Inflammatory macrophage treated with lipopolysaccharide for 1 hour (primary cell): ENCODE measurements at places on chromosomes 12 and 14.

- DNase-seq, result no peak
These were observed 21.5 kb downstream of the SUDS3 start for GRCh38 chr12:118397708-118398440.

- no peak for DNase-seq
These were observed 1.1 kb downstream of the ALDH6A1 start for GRCh38 chr14:74083161-74083560.

DNA sequence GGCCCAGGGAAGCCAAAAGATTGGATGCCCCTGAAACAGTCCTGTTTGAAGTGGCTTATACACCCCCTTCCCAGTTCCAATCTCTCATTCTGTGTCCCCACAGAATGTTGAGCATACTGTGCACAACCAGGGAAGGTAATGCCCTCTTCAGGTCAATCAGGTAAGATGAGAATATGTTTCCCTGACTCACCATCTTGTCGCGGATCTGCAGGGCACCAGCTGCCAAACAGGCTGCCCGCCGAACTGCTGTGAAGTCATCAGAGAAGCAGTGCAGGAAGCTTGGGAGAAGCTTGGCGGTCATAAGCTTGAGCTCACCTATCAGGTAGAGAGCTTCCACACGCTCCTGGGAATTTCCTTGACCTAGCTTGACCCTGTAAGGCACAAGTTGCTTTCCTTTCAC is 9.6 kb downstream of the RIOX1 start:
- no peak for DNase-seq

GRCh38 chr12:4164188-4164558 is 109.4 kb upstream of the CCND2 start:
- DNase-seq, result no peak

GRCh38 chr12:27998658-27999057 is 26.1 kb upstream of the PTHLH start:
- DNase-seq, result no peak

- no peak for DNase-seq
These were observed 151.0 kb upstream of the LMO3 start for GRCh38 chr12:16756833-16757555.

DNA sequence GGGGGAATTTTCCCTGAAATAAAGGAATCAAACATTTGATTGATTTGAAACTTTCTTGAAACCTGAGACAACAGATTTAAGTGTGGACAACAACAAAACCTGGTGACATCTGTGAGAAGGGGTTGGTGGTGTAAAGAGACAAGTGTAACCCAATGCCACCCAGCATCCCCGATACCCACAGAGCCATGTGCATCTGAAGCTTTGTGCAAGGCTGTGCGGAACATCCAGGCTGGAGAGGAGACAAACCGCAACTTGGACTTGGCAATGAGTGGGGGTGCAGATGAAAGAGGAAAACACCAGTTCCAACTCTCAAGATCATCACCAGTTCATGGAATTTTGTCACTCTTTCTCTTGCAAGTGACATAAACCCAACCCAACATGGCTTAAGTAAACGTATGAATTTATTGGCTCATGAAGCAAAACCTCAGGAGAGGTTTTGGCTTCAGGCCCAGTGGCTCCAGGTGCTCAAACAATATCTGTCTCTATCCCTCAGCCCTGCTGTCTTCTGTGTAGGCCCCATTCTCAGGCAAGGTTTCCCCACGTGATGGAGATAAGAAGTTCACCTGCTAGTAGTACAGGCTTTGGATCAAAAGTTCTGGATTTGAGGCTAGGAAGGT is 55.2 kb upstream of the NTF3 start:
- DNase-seq, result no peak

GRCh38 chr12:123546281-123546680 is 12.8 kb upstream of the RILPL1 start:
- no peak for DNase-seq

DNA sequence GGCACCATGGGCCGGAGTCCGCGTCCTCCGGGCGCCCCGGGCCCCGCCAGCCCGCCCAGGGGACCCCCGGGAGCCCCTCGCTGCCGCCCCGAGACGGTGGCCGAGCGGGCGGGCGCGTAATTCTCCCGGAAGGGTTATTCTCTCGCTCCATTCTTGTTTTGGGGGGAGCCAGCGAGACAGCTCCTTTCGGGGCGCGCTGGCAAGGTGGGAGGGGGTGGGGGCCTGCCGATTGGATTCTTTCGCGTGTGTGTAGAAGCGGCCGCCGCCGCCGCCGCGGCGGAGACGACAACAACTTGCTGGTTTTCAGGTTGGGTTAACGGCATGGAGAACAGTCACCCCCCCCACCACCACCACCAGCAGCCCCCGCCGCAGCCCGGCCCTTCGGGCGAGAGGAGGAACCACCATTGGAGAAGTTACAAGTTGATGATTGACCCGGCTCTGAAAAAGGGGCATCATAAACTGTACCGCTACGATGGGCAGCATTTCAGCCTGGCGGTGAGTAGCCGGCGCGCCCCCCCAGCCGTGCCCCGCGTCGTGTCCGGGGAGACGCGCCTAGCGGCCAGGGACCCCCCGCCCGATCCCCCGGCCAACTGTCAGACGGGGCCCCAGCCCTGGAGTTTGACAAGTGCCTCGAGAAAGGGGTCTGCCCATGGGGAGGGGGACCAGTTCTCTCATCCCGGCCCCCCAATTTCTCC is 755 bp downstream of the SETD1B start:
- DNase-seq, result no peak

GRCh38 chr14:37901978-37902377 is 305.7 kb upstream of the SSTR1 start:
- DNase-seq, result no peak
